Suppressor macrophage (primary cell): ENCODE measurements at places on chromosomes 12 and 14.

DNA sequence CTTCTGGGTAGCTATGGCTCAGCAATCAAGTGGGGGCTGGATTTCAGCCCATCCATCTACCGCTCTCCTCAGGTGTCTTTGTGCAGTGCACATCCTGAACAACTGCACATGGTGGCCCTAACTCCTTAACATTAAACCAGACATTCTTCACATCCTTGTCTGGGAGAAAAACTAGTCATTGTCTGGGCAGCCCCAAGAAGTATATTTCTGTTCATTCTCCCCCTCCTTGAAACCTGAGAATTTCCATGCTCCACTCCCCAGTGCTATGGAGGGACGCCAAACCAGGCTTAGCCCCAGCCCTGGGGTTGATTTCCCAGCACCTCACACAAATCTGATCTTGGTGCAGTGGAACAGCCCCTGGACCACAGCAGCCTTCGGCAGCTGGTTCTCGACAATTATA lies 13.4 kb downstream of the MYL2 start:
- no peak for DNase-seq

DNA sequence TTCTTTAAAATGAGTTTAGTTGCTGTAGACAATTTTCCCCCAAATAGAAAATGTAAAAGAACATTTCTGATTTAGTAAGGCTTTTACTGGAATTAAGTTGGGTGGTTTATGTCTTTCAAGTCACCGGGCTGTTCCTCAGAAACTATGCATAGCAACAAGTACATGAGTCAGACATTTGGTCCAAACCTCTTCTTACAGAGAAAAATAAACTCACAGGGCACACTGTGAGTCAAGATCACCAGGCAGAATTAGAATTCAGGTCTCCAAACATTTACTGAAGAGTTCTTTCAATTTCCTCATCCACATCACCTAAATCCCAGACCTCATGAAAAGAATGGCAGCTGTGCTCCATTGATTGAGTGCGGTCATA lies 476.1 kb upstream of the SOX5 start:
- no peak for DNase-seq

DNA sequence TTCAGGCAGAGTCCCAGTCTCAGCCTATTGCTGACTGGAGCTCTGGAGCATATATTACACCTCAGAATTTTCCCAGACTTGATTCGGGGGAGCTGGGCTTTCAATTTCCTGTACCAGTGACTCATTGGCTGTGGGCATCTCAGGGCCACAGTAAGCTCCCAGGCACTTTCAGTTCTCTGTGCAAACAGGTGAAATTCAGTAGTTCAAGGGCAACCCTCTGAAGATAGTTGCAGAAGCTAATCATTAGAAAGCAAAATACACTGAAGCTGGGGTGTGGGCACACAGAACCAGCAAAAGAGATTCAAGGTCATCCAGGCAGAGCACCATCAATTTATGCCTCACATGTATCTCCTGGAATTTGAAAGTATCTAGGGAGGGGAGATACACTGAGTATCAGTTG lies 8.1 kb upstream of the NIN start:
- no peak for DNase-seq

DNA sequence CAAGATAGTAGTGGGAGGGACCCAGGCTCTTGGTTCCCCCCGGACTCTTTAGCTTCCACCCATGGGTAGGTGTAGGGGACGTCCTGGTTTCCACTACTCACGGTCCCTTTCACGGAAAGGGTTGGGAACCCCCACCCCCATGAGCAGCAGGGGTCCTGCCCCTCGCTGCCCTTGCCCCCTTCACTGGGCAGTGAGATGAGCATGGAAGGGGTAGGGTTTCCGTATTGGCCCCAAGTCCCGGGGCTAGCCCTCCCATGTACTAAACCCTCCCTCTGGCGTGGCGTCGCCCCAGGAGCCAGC lies 12.7 kb downstream of the AGAP2 start:
- no peak for DNase-seq

DNA sequence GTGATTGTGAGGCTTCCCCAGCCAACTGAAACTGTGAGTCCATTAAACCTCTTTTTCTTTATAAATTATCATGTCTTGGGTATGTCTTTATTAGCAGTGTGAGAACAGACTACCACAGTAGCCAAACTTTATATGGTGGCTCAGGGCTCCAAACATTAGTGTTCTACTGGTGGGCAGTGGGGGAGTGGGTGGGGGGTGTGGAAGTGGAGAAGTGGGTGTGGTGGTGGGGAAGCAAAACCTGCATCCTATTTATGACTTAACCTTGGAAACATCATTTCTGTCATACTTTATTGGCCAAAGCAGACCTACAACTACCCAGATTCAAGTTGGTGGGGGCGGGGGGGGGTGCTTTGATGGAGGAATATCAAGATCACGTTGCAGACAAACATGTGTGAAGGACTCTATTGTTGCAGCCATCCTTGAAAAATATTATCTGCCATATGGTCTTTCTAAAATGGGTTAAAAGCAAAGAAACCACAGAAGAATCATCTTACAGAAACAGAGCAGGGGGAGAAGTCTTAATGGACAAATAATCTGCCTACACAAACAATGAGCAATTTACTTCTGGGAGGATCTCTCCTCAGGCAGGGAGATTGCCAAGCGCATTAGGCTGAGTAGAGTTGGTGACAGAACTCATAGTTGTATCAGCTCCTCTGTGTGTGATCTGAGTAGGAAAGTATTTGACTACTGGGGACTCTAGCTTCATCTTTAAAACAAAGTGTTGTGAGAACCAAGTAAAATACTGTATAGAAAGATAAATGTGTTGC lies 1.4 kb upstream of the PWP1 start:
- no peak for DNase-seq

GRCh38 chr14:35159742-35160409 lies 37.5 kb downstream of the PRORP start:
- DNase-seq, result no peak
